ENCODE measurements at places on chromosomes 2 and 18. TPM values are rescaled to one million over a fixed set of nuclear protein-coding genes. Genes with fewer than 3 reads are reported as not detected.
A peak's percentile ranks its signal among the peaks of the same experiment; 100 is the strongest.

DNA sequence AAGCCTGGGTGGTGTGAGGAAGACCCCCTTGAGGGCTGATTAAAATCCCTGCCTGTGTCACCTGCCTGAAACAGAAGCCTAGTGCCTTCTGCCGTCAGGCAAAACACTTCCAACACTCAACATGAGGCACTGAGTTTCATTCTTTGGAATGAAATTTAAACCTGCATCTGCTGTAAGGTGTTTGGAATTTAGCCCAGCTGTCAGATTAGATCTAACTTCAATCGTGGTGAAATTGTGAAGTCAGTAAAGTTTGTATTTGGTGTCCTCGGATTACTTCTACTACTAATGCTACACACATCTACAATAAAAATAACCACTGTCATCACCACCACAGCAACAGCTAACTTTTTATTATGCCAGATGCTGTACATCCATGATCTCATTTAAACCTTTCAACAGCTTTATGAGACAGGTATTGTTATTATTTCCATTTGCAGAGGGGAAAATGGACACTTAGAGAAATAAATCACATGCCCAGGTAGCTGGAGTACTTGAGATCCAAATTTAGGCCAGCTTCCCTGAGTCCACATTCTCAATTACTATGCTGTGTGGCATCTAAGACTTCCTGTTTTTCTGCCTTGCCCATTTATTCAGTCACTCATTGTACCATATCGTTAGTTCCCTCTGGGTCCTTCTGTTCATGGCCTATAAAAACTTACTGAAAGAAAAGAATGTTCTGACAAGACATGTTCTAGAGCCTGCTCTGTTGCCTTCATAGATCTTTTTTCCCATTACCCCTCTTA lies 98.2 kb upstream of the GCFC2 start:
- DNase-seq, result peak; percentile 3

- peak; percentile 31 for DNase-seq
Observed at GRCh38 chr2:178484245-178485041, 4.2 kb downstream of the PLEKHA3 start.

DNA sequence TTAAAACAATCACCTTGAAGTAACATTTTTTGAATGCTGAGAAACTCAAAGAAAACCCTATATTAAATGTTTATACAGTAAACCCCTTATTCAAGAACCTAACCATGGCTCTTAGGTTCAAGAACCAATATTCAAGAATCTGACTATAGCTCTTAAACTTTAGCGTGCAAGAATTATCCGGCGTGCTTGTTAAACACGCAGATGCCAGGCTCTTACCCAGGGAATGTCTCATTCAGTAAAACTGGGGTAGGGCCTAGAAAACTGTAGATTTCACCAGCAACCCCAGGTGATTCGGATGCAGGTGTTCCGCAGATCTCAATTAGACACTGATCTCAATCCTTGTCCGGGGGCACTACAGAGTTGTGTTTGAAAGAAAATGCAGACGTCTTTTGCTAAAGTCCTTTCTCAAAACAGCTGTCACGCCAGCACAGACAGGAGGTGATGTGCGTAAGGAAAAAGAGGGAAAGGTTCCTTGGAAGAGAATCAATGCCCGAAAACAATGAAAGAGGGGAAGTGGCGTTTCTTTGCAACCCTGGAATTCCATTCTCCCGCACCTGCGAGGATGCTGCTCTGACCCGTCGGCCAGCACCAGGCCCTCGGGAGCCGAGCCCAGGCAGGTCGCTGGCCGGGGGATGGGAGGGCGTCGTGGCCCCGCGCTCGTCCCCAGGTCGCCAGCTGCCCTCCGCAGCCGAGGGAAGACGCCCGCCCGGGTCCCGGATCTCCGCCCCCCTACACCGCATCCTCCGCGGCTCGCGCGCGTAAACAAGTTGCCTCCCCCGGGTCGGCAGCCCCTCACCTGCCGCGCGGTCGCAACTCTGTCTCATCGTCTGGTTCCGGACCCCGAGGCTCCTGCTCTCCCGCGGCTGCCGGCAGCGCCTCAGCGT lies 851 bp downstream of the EIF2AK3 start:
- no peak for DNase-seq

DNA sequence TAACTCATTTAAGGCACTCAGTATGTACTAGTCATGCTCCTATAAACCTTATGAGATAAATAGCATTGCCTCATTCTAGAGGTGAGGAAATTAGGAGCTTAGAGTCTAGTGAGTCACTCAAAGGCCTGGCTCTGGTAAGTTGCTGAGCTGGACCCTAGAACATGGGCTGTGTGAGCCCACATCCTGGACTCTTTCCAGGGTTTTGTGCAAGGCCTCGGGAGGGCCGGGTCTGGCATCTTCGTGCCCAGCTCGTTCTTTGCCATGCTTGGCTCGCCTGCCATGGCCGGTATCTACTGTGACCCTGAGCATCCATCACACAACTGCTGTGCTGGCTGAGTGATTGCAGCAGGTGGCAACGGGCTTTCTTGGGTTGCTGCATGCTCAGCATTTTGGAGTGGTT lies 168.0 kb downstream of the LPIN1 start:
- DNase-seq, result peak; percentile 93

- no peak for DNase-seq
Observed at GRCh38 chr2:65343386-65343785, 89.0 kb downstream of the SPRED2 start.

- DNase-seq, result no peak
Observed at GRCh38 chr18:50586710-50587109, 26.8 kb downstream of the MAPK4 start.

DNA sequence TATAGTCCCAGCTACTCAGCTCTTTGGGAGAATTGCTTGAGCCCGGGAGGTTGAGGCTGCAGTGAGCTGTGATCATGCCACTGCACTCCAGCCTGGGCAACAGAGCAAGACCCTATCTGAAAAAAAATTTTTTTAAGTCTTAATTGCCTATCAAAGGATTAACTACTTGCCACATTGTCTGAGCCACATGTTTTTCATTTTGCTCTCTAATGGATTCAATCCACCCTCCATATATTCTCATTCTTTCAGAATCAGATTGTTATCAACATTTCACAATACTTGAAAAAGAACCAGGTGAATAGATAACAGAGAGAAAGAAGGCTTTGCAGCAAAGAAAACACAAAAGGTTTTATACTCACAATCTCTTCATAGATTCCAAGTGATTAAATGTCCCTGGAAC lies 61.0 kb downstream of the PXDN start:
- DNase-seq, result no peak

DNA sequence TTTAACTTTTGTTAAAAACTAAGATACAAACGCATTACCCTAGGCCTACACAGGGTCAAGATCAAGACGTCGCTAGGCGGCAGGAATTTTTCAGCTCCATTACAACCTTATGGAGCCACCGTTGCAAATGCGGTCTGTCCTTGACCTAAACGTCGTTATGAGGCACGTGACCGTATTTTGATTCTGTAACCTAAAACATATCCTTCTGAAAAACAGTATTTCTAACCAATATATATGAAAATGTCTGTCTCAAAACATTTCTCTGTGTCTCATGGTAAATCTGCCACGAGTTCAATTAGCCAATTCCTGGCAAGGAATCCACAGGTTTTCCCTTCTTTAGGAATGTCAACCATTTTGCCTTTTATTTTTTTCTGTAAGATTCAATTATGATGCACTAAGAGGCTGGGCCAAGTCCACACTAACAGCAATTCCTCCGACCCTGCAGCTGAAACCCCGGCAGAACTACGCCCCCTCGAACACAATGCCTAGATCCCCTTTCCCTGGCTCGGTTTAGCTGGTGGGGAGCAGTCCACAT lies 1.7 kb downstream of the RTN4 start:
- peak; percentile 39 for DNase-seq

DNA sequence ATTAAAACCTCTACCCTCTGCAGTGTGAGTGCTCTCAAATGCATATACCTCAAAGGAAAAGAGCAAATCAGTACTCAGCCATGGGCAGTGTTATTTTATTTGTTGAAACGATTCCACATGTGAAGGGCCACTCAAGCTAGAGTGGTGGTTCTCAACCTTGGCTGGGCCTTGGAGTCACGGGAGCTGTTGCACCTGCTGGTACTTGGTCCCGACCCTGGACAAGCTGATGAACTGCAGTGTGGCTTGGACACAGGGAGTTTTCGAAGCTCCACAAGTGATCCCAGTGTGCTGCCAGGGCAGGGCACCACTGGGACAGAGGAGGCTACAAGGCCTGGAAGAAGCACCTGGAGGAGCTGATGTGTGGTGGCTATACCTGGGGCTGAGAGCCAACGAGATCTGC lies 19.7 kb downstream of the GNLY start:
- DNase-seq, result no peak

DNA sequence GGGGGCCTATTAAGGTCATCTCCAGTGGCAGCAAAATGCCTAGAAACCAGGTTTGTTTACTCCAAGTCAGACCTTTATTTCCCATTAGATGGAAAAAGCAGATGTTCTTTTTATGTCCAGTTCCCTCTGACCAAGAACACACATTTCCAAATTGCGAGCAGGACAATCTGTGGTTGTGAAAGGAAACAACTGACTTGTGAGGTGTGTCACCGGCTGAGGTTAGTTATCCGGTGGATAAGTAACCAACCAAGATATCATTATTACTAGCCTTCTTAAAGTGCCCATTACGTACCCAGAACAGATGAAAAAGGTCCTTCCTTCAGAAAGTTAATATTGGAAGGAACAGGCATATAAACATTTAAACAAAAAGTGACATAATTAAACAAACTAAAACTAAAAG lies 112.9 kb downstream of the THADA start:
- peak; percentile 96 for DNase-seq

DNA sequence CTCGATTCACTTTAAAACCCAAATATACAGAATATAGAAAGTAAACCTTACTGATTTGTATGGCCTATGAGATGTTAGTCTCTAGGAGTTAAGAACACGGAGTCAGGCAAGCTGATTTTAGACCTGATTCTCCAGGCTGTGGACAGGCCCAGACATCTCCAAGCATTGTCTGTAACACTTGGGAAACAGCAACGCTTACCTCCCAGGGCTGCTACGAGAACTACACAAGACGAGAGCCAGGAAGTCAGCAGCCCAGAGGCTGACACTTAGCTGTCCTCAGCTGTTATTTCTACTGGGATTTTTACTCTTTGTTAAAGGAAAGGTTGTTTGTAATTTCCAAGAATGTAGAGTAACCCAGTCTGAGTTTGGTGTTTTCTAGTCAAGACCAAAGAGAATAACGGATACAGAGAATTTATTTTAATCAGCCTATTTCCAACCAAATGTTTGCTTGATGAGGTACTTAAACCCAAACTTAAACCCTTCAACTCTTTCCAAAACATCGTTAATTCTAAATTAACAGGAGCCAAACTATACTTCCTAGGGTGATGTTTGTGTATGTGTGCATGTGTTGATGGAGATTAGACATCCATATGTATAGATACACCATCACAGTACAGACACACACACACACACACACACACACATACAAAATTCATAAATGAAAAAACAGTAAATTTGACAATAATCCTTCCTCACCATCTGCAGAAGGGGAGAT lies 123.4 kb downstream of the LAMA1 start:
- no peak for DNase-seq

DNA sequence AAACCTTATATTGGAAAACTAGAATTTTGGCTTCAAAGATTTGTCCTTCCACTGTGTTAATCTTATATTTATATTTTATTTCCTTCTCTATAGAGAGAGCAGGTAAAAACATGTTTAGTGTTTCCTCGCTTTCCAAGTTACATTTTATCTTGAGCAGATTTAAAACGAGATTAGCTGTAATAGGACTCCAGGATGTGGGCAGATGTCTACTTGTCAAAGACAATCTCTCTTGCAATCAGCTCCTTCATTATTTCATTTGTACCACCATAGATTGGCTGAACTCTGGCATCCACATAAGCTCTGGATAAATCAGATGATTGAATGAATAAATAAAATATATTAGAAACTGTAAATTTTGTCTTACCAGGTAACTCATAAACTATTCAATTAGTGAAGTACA lies 17.5 kb upstream of the KANSL1L start:
- DNase-seq, result no peak

- DNase-seq, result no peak
Observed at GRCh38 chr2:227566012-227566411, 32.7 kb upstream of the SCYGR2 start.

DNA sequence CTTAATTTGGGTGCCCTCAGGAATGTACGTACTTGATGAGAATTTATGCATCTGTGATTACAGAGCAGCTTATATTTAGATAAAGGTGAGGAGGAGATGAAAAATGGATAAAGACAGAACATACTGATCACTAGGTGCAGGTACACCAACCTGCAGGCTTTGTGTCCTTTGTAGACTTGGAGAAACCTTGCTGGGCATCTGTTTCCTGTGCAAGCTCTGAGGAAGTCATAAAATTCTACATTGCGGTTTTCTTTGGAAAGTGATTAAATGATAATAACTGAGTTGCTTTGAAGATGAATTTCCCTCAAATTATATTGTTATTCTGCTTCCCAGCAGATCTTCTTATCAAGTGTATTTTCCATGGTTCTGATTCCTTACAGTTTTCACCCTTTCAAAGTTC lies 7.7 kb downstream of the RAB27B start:
- no peak for DNase-seq

DNA sequence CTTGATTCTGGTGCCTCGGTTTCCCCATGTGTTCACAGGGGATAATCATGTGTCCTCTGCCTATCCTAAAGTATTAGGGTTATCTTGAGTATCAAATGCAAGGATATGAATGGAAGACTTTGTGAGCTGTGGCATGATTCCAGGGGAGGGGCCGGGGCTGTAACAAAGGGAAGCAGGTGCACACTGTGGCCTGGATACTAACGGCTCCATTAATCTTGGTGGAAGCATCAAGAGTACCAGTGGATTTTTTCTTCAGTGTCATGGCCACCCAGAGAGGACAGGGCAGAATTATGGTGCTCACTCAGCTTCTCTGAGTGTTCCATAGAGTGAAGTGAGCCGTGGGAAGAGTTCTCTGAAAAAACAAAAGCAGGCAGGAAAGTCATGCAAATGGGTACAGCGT lies 320.1 kb downstream of the ALK start:
- no peak for DNase-seq

DNA sequence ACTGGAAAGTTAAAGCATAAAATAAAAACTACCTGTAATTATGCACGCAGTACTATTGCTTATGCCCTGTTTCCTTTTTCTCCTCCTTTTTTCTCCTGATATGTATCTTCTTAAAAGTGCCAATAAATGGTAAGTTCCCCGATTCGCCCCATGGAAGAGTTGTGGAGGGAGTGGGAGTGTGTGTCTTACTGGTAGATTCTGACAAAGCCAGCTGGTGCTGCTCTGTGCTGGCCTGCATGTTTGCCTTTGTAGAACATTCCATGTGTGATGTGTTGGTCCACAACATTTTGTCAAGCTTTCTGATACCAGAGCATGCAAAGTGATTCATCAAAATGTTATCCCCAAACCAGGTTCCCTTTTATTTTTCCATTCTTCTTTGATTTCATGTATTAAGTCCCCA lies 356.9 kb upstream of the RAB12 start:
- DNase-seq, result no peak

GRCh38 chr2:96685577-96686459 lies 43.3 kb downstream of the FER1L5 start:
- no peak for DNase-seq

The LDAH gene
- total RNA-seq, result 28.2 TPM

The PLCL1 gene
- total RNA-seq, result under 0.01 TPM

The CD226 gene
- 0.25 TPM for total RNA-seq

The CD28 gene
- not detected for total RNA-seq

The TIGD1 gene
- total RNA-seq, result 2.3 TPM

The SULT1C2 gene
- total RNA-seq, result 13.1 TPM

The SLC39A6 gene
- total RNA-seq, result 165 TPM

The CCDC102B gene
- total RNA-seq, result 1.3 TPM

The RPRM gene
- 0.30 TPM for total RNA-seq

The STPG4 gene
- 0.20 TPM for total RNA-seq

The EGR4 gene
- not detected for total RNA-seq

All from renal cortical epithelial cell (primary cell).